ENCODE measurements at places on chromosomes 2 and 18.

- DNase-seq, result no peak
Measured at GRCh38 chr18:46321955-46322354, 217.8 kb downstream of the HAUS1 start.

DNA sequence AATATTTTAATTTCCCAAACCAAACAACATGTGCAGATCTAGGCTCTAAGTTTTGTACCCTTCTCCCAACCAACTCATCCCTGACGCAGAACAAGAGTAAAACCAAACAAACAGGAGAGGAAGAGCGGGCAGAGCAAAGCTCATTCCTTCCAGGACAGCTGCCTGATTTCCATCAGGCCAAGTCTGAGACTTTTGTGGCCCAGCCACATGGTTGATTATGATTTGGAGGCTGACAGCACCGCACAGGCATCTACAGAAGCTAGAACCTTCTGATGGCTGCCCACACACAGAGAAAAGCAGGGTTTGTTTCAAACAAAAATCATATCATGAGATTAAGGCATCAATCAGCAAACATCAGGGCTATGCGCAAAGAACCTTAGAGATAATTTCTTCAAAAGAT, 262.6 kb downstream of the TNS1 start:
- DNase-seq, result no peak

DNA sequence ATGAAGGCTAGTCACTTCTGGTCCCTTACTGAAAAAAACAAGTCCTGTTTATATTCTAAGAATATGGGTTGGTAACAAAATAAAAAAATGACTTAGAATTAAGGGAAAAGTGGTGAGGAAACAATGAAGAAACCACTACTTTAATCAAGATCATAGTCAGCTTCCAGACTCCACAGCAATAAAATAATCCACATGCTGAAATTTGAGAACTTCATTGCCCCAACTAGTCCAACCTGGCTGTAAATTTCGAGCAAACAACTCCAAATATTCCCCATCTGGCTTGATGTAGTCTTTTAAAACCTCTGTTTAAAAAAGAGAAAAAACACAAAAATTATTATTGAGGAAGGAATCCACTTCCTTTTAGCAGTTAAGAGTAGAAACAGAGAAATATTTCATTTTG, 32.5 kb downstream of the METTL4 start:
- no peak for DNase-seq

- no peak for DNase-seq
Measured at GRCh38 chr2:170848587-170848986, 31.9 kb downstream of the GAD1 start.

GRCh38 chr2:67777010-67777409, 285.8 kb downstream of the C1D start:
- no peak for DNase-seq

GRCh38 chr2:4528246-4528645, 824.9 kb downstream of the DCDC2C start:
- no peak for DNase-seq
